Astrocyte of the cerebellum (primary cell): ENCODE measurements at places on chromosomes 5 and 9.
A peak's percentile ranks its signal among the peaks of the same experiment; 100 is the strongest.

DNA sequence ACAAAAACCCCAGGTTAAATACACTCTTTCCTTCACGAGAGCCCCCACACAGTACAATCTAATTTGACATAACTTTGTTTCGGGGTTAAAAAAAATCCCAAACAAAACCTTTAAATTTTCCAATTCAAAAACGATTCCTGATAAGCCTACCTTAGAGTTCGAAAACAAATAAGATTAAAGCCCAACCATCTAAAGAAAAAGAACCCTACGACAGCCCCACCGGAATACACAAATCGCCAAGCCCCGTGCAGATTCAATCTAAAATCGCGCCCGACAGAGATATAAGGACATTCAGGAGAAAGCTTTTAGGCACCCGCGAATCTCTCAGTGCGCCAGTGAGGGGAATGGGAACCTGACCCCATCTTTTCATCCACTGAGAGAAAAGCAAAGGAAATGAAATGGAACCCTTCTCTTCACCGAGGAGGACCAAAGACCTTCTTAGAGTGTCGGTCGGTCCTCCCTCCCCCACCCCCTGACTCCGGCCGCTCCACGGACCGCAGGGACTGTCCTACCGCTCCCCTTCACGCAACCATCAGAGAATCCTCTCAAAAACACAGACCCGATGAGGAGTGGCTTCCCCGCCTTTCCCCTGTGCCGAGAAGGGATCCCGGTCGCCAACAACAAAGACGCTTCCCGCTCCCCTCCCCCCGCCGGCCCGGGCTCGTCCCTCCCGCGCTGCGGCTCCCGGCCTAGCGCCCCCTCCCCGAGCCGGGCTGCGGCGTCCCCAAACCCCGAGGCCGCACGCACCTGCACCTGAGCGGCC, 925 bp downstream of the ABHD17B start:
- no peak for DNase-seq

DNA sequence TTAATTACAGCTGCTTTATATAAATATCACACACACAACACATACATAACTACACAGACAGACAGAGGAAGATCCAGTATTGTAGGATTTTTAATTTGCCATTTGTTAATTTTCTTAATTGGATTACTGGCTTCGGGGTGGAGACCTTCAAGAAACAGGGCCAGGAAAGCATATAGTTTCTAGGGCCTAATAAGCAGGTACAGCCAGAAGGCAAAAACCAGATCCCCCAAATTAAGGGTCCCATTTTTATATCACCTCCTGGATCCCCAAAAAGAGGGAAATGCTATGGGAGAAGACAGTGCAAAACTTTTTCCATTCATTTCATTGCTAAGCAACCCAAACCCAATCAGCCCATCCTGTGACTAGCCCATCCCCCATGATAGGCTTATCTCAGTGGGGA, 373.3 kb upstream of the FAM174A start:
- DNase-seq: no peak

GRCh38 chr5:158977642-158978041, 122.1 kb downstream of the EBF1 start:
- no peak for DNase-seq

- no peak for DNase-seq
Measured at GRCh38 chr5:14665101-14665822, 744 bp downstream of the OTULIN start.

GRCh38 chr5:55724281-55724680, 12.2 kb upstream of the SLC38A9 start:
- no peak for DNase-seq

DNA sequence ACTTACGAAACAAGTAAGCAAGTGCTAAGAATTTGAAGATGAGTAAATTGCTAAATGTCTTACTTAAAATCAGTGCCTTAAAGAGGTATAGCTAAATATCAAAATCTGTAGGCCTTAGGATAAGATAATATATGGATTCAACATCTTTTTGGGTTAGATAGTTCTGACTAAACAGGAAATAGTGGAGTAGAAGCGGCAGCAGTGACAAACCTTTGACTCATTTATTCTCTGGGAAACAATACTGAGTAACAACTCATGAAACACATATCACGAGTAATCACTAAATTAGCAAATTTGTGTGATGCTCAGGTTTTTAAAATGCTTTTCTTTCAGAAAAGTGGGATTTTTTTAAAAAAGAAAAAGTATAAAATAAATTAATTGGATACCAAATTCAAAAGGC, 762.1 kb upstream of the TYRP1 start:
- no peak for DNase-seq

- no peak for DNase-seq
Measured at GRCh38 chr5:73042993-73043392, 77.4 kb upstream of the TMEM171 start.

- DNase-seq: no peak
Measured at GRCh38 chr5:14587150-14587549, 5.6 kb downstream of the OTULINL start.

DNA sequence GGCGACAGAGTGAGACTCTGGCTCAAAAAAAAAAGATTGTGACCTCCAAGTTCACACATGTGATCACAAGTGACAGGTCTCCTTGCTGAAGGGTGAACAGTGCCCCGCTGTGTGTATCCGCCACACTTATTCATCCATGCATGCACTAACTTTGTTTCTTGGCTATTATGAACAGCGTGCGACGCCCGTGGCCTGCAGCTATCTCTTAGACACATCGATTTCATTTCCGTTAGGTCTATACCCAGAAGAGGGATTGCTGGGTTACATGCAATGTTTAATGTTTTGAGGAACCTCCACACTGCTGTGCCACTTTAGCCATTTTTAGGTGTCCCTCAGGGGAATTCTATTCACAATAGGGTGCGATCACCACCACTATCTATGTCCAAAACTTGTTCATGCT, 12.1 kb upstream of the EGFL7 start:
- no peak for DNase-seq

DNA sequence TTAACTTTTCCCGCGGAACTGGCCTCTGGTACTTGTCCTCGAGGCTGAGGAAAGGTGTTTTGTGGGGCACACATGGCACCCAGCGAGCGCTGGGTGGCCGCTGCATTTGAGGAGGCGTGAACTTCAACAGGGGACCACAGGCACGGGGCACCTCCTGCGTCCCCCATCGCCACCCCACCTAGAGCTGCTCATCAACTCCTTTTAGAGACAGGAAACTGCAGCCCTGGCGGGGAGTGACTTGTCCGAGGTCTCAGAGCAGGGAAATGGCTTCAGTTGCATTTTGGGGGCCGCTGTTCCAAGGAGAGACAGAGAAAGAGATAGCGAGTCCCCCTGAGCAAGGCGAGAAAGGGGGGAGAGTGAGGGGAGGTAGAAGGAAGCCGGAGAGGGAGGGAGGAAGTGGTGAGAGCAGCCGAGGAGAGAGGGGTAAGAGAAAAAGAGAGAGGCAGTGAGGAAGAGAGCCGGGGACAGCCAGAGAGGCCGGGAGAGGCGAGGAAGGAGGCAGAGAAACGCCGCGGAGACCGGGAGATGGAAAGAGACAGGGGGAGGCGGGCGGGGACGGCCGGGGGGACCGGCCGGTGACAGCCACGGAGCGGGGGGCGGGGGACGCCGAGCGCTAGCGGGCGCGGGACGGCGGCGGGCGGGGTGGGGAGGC, 12.5 kb upstream of the LHX2 start:
- DNase-seq: no peak

- peak; percentile 90 for DNase-seq
Measured at GRCh38 chr9:90546200-90546599, 96.4 kb downstream of the DIRAS2 start.

- no peak for DNase-seq
Measured at GRCh38 chr9:86798966-86799365, 148.3 kb downstream of the GAS1 start.

- no peak for DNase-seq
Measured at GRCh38 chr9:107742531-107743309, 253.2 kb upstream of the KLF4 start.

DNA sequence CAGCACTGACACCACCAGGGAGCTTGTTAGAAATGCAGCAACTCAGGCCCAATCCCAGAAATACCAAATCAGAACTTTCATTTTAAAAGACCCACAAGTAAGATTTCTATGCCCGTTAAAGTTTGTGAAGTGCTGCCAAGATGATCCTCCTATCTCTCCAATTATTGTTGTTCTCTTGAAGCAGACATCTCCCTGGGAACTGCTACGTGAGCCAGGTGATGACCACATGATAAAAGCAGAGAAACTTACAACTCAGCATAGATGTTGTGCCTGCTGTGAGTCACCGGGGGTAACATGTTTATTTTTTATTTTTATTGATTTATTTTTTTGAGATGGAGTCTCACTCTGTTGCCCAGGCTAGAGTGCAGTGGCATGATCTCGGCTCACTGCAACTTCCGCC, 34.4 kb downstream of the GCNT4 start:
- no peak for DNase-seq

- no peak for DNase-seq
Measured at GRCh38 chr5:39465097-39465496, 40.3 kb upstream of the DAB2 start.

DNA sequence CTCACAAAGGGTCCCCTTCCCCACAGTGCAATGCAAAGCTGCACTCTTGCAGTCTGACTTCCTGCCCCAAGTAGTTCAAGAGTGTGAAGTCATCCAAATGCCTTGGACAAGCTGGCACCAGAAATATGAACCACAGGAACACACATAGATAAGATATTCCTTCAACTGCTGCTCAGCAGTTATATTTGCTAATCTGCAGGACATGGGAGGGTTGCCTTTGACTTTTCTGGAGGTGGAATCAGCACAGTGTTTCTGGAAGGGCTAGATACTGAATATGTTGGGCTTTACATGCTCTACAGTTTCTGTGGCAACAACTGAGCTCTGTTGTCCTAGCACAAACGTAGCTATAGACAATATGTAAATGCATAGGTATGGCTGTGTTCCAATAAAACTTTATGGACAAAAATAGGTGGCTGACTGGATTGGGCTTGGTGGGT, 96.7 kb upstream of the PCA3 start:
- DNase-seq: no peak
